ENCODE measurements at places on chromosomes 13 and 19.

DNA sequence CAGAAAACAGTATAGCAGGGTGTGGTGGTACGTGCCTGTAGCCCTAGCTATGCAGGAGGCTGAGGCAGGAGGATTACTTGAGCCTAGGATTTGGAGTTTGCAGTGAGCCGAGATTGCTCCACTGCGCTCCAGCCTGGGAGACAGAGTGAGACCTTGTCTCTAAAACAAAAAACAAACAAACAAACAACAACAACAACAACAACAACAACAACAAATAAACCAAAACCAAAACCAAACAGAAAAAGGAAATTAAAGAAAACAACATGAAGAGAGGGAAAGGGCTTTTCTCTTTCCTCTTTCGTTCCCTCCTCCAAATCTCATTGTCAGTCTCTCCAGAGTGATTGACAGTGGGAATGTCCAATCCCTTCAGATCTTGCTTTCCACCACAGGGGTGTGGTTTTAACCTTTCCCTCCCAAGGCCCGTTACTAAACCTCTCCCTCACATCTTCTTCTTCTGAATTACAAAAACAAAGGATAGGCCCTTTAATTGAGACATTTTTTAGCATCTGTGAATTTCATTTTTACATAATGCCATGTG is 341.2 kb downstream of the HS6ST3 start:
- no peak for DNase-seq

DNA sequence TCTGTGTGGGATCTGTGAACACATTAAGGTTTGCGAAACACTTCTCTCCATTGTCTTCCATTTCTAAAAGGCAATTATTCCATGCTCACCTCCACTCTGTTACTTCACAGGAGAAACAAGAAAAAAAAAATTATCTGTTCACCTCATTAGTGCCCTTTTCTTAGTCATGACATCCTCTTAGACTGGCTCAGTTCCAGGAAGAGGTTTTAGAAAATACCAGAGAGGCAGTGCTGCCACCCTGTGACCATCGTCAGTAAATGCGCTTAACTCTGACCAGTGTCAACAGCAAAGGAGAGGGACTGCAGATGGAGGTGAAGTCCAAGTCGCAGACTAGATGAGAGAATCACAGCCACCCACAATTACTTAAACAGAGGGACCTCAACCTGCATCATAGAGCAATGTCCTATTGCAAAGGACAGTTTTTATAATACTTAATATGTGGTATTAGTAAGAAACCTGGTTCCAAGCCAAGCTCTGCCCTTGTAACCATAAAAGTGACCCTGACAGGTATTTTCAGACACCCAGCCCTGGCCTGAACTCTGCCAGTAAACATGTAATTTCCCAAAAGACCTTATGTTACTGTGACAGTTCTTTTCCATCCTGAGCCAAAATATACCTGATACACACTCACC is 19.4 kb downstream of the CEACAM21 start:
- DNase-seq, result peak; percentile 44

- no peak for DNase-seq
Observed at GRCh38 chr19:18745012-18745735, 45.9 kb downstream of the COMP start.

DNA sequence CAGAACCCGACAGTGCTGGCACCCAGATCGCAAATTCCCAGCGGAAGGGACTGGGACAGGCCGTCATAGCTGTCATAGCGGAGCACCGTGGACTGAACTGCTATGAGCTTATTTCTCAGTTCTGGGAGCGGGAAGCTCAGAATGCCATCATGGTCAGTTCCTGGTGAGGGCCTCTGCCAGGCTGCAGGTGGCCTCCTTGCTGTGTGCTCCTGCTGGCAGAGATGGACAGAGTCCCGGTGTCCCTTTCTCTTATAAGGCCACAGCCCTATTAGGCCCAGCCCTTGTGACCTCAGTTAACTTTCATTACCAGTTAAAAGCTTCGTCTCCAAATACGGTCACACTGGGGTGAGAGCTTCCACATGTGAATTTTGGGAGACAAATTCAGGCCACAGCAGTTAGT is 4.6 kb downstream of the ZNF444 start:
- no peak for DNase-seq

DNA sequence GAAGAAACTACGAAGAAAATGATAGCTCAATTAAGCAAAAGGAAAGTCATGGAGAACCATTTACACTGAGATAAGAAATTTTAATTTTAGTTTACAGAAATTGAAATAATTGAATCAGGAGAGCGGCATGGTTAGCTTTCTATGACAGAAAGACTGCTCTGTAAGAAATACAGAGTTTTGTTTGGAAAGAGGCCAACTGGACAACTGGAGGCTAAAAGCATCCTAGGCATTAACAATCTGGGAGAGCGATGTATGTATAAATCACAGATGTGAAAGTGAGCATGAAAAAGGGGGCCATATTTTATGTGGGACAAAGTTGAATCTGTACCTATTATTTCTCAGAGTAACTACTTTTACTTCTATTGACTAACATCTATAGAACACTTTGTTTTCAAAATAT is 1608.8 kb upstream of the PCDH20 start:
- DNase-seq, result no peak

GRCh38 chr19:54345938-54346386 is 7.0 kb upstream of the LILRA4 start:
- no peak for DNase-seq

DNA sequence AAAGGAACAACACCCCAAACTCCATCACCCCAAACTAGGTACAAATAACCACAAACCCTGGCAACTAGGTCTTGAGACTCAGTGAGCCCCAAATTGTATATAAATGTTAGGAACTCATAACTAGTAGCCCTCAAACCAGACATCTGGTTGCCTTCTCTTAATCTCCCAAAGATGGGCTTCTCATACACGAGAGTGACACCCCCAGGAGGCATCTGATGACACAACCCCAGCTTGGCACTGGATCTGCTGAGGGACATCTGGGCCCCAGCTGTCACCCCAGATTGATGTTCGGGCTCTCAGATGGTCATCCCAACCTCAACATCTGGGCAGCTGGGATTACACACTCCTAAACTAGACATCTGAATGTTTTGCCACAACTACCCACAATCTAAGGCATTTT is 14.8 kb downstream of the RABAC1 start:
- no peak for DNase-seq

DNA sequence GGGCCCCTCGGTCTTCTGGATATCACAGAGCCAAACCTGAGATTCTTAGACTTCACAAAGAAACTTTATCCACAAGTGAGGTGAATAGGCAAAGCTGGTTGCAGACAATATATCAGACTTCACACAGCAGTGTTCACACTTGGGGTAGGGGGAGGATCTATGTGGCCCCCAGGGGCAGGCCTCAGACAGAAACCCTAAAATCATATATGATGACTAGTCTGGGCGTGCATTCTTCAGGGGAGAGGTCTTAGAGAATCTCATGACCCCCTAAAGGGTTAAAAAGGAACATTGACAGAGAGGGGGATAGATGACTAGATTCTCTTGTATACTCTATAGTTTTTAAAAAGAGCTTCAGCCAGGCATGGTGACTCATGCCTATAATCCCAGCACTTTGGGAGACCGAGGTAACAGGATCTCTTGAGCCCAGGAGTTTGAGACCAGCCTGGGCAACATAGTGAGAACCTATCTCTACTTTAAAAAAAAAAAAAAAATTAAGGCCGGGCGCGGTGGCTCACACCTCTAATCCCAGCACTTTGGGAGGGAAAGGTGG is 2.8 kb downstream of the TYROBP start:
- no peak for DNase-seq

- DNase-seq, result no peak
Observed at GRCh38 chr19:46759817-46760333, 13.6 kb upstream of the STRN4 start.

DNA sequence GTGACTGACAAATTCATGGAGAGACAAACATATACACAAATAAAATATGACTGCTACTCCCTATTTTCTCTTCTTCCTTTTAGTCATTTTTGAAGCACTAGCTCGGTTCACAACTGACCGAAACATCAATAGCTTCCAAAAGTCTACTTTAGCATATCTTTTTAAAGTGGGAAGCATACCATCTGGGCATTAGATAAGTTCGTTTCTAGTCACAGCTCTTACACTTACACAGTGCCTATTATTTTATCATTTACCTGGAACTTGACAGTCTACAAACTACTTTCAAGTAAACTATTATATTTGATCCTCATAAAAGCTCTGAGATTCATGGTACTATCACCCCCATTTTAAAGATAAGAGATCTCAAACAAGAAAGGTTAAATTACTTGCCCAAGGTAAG is 458.5 kb downstream of the LMO7 start:
- no peak for DNase-seq

GRCh38 chr13:30388406-30389283 is 33.6 kb upstream of the UBE2L5 start:
- peak; percentile 71 for DNase-seq

DNA sequence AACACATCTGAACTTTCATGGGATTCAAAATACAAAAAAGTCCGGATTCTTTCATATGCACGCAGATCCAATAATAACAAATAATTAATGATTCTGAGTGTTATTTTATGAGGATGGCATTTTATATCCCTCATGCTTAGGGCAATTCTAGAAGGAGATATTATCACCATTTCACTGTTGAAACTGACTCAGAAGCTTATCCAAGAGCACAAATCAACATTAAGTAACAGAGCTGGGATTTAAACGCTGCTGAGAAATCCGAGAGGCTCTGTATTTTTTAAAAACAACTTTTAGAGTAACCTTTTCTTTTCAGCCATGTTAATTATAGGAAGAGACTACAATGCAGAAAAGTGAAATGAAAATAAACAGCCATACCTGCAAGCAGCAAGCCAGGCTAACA is 30.3 kb downstream of the ATP7B start:
- no peak for DNase-seq

- no peak for DNase-seq
Observed at GRCh38 chr19:30743702-30744101, 371.5 kb downstream of the ZNF536 start.

DNA sequence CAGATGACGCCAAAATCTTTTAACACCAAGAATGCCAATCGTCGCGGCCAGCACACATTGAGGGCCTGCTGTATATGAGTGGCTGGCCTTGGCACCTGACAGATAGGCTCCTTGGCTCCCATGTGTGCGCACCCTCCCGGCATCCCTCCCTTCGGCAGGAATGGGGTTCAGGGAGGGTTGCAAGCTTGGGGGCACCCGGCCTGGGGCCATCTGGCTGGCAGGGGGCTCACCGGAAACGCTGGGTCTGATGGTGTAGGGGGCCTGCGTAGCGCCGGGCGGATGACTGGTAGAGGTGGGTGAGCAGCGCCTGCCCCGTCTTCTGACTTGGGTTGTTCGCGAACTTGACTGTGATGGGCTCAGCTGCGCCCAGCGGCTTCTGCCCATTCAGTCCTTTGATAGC is 22.4 kb downstream of the PRKCSH start:
- no peak for DNase-seq

- no peak for DNase-seq
Observed at GRCh38 chr19:47186446-47187334, 44.3 kb downstream of the BBC3 start.

- DNase-seq, result no peak
Observed at GRCh38 chr13:59545007-59545406, 618.7 kb downstream of the DIAPH3 start.

DNA sequence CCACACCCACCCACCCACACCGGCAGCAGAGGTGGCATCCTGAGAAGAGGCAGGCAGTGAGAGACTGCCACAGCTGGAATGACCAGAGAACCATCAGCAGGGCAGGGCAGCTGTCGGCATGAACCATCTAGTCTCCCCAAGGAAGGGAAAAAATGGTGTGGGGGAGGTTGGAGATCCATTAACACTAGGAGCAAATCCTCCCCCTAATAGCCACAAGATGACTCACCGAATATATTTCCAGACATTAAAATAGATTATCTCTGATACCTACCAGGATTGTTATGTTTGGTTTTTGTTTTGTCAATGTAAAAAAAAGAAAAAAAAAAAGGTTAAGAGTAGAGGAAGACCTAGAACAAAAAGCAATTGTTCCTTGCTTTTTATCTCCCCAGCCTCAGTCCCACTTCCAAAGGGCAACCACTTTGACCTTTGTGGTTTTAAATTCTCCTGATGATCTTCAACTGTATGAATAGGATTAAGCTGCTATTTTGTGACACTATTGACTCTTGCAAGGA is 34.2 kb downstream of the THSD1 start:
- no peak for DNase-seq

DNA sequence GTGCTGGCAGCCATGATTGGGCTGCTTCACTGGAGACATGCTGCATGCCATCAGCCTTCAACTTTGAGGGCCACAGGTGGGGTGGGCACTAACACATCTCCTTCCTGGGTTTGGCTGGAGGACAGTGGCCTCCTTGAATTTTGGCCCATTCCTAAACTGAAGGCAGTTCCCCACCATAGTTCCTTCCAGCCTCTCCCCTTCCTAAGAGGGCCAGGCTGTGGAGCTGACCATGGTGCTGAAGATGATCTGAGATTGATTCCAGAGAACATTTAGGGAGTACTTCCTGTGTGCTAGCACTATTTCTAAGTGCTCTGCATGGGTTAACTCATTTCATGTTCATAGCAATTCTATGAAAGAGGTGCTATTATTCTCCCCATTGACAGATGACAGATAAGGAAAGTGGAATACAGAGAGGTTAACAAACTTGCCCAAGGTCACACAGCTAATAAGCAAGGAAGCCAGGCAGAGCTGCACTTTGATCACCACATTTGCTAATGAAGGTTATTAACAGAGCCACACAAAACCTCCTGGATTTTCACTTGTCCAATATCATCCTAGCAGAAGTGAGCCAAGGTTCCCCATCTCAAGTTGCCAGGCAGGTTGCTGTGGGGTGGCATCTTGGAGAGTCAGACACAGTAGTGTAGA is 175.3 kb downstream of the ZIC5 start:
- DNase-seq, result no peak

DNA sequence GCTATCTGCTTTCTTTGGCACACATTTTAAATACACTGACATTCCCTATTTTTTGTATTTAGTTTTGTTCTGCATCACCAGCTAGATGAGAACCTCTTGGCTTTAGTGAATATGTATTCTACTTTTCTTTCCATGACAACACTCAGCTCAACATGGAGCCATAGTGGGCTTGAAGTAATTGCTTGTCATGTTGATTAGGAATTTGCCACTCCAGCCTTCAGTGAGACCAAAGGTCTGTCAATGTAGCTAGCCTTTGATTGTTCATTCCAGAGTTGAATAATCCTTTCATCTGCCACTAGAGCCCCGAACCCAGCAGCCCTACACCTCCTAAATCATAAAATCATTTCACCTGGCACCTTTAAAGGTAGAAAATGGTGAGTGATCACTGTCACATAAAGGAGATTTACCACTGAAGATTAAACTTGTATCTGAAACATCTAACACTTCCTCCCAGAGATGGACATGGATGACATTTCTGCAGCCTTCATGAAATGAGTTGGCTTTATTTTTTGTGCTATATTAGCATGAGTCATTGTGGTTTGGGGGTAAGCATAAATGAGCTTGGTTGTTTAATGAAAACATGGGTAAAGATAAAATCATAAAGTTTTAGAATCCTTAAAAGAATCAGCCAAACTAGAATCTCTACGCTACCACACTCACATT is 29.2 kb upstream of the GARRE1 start:
- no peak for DNase-seq

DNA sequence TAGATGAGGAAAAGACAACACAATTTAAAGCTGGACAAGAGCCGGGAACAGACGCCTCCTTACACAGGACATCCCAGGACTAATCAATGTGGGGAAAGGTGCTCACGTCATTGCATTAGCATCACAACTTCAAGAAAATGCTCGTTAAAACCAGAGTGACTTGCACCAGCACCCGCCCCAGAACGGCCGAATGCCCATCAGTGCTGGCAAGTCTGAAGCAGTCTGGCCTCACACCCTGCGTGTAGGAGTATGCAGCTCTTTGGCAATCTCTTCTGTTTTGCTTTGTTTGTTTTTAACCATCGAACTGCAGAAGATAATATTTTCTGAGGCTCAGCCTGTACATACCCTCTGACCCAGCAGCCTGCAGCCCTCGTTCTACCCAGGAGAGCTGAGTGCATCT is 44.8 kb upstream of the LDLR start:
- no peak for DNase-seq
